ENCODE measurements at places on chromosomes 2 and 18.

GRCh38 chr2:109266998-109267854 lies 138.2 kb downstream of the SH3RF3 start:
- DNase-seq = no peak

DNA sequence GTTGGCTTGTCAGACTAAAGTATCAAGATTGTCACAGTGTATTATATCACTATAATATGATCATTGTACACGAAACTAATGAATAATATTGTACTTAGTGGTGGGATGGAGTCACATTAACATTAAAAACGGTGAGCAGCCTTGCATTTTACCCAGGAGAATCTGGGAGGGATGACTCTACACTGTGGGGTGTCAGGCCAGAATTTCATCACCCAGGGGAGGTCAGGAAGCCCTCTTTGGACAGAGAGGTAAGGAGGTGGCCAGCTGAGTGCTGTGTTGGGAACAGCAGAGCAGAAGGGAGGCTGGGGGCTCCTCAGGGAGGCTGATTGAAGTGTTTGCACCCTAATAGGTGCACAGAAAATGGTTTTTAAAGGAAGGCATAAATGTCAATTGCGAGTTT lies 33.0 kb downstream of the CDCA7 start:
- no peak for DNase-seq

DNA sequence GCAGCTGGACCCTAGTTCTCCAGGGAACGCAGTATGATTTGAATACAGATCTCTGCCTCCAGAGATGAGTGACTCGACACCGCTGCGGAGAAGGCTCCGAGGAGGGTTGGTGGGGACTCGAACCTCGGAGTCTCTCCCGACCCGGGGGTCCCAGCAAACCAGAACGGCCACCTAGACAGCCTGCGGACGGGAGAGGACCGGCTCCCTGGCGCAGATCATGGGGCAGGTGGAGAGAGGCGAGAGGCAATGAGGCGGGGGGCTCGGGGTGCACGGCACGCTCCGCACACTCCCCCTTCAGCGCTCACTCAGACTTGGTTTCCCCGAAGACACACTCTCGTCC lies 12.6 kb downstream of the DYSF start:
- no peak for DNase-seq

DNA sequence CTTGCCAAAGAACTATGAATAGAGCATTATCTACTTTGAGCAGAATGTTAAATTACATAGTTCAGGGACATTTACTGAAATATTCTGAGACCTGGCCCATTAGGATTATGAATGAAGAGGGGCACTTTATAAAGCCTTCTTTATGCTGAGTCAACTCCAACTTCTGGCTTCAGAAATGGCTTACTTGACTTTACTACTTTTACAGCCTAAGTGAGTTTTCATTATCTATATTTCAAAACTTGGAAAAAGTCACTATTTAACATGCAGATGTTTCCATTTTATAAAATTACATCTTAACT lies 37.7 kb downstream of the SESTD1 start:
- DNase-seq = no peak

DNA sequence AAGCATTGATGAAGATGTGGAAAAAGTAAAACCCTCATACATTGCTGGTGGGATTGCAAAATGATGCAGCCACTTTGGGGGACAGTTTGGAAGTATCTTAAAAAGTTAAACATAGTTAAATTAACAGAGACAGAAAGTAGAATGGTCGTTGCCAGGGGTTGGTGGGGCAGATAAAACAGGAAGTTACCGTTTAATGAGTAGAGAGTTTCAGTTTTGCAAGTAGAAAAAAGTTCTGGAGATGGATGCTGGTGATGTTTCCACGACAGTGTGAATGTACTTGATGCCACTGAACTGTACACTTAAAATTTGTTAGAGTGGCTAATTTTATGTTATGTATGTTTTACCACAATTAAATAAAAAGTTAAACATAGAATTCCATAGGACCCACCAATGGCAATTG lies 44.5 kb upstream of the EGR4 start:
- no peak for DNase-seq

DNA sequence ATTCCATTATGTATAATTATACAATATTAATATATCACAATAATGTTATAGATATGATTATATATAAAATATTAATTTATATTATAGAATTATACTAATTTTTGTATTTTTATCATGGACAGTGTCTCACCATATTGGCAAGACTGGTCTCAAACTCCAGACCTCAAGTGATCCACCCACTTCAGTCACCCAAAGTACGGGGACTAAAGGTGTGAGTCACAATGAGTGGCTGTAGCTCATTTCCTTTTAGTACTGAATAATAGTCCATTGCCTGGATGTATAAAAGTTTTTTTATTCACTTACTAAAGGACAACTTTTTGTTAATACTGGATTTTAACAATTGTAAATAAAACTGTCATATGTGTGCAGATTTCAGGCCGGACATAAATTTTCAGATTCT lies 417.6 kb upstream of the LINC00305 start:
- DNase-seq = no peak

DNA sequence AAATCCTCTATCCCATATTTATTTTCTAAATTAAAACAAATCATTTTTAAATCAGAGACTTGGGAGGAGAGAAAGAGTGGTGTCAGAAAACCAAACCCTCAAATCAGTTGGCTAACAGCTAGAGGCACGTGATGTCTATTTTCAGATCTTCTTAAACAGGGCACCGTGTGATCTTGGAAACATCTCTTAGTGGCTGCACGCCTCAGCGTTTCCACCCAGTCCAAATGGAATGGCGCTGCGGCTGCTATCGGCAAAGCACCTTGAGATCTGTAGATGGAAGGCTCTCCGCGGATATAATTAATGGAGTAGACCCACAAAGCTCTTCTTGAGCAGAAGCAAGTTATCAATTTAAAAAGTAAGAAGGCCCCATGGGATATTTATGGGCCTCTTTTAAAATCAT lies 50.0 kb downstream of the NRP2 start:
- no peak for DNase-seq

DNA sequence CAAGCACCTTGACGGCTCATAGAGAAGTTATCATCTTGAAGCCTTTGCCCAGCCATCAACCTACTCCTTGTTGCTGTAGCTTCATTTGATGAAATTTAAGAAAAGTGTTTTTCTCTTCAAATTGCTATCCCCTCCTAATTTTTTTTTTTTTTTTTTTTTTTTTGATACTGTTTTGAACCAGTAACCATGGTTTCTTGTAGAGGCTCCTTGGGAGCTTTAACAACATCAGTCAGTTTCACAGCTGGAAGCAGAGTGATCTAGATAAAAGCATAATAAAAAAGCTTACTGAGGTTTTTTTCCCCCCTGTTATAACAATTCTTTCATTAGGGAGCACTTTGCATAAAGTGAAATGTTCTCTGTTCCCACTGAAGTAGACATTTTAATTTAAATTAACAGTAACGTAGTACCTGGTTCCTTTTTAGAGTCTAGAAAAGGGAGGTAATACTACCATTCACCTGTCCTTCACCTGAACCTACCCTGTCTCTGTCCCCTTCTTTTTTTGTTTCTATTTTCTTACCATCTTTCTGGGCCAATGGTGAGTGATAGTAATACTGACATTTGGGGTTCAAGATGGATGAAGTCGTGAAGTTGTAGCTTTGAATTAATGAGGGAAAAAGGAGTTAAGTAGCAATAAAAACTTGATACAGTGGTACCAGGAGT lies 101.5 kb downstream of the NCOA1 start:
- DNase-seq = no peak

GRCh38 chr2:36541891-36542595 lies 55.9 kb downstream of the FEZ2 start:
- DNase-seq = no peak

- peak; percentile 91 for DNase-seq
Observed at GRCh38 chr2:160205505-160205904, 5.4 kb upstream of the ITGB6 start.

Data from amniotic stem cell (primary cell).